ENCODE measurements at places on chromosomes 16 and 17.

DNA sequence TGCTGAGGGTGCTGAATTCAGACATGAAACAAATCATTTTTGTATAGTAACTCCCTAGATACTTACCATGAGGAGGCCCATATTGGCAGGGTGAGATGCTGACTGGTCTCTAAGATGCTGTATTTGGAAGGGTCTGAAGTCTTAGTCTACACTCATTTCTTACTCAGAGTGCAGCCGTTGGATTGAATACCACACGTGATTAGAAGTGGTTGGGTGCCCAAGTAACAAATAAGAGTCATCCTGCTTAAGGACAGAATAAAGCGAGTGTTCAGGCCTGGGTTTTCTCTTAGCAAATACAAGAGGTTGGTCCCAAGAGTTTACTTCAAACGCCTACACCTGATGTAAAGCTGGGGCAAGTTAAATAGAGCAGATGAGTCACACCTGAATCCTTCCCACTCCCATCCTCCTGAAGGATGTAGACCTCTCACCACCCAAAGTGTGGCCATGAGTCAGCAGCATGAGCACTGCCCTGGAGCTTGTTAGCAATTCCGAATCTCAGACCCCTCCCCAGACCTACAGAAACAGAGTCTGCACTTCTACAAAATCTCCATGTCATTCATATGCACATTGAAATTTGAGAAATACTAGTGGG lies 284.6 kb upstream of the CDH5 start:
- no peak for ATAC-seq

- ATAC-seq = no peak
Measured at GRCh38 chr17:34974794-34975785, 5.2 kb upstream of the LIG3 start.

GRCh38 chr16:56916571-56917403 lies 15.2 kb upstream of the HERPUD1 start:
- ATAC-seq = peak; percentile 78

GRCh38 chr16:49338611-49339265 lies 34.9 kb upstream of the C16orf78 start:
- ATAC-seq = no peak

DNA sequence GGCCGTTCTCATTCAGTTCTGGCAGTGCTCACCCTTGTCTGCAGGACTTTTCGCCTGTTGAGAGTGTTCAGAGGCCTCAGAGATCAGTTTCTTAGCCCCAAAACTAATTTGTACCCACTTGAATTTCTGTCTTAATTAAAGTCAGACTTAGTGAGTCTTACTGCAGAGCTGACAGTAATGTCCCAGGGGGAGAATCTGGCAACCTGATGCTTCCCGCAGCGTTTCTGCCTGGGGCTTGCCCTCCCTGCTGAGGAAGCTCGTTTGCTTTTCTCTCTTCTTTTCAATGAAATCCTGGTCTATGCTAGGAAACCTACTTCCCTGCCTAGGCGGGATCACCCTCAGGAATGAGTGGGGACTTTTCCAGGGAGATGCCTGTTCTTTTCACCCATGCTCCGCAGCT lies 25.3 kb downstream of the DBNDD1 start:
- ATAC-seq = no peak

DNA sequence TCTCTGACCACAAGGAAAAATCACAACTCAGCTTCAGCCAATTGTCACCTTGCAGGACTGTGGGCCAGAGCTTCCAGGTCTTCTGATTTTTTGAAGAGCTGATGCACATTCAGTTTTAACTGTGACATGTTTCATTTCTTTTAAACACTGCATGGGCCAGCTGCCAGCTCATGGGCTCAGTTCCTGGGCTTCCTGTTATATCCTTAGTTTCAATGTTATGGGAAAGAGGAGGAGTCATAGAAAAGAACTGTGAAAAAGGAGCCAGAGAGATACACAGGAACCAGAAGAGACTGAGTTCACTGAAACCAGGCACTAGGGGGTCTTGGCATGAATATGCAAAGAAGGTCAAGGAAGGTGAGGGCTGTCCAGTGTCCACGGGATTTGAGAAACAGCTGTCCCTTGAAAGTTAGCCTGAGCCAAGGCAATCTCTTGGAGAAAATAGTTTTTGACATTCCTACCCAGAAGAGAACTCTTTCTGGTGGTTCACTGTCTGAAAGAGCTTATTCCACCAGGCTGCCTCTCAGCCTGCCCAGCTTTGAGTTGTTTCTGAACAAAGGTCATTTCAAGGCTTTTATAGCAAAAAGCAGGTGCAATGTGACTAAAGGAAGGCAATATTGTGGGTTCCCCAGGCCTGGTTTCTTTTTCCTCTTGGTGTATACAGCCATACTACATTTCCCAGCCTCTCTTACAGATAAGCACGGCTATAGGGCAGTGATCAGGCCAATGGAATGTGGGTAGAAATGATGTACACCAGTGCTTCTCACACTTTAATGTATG lies 10.5 kb downstream of the PDILT start:
- ATAC-seq = no peak

DNA sequence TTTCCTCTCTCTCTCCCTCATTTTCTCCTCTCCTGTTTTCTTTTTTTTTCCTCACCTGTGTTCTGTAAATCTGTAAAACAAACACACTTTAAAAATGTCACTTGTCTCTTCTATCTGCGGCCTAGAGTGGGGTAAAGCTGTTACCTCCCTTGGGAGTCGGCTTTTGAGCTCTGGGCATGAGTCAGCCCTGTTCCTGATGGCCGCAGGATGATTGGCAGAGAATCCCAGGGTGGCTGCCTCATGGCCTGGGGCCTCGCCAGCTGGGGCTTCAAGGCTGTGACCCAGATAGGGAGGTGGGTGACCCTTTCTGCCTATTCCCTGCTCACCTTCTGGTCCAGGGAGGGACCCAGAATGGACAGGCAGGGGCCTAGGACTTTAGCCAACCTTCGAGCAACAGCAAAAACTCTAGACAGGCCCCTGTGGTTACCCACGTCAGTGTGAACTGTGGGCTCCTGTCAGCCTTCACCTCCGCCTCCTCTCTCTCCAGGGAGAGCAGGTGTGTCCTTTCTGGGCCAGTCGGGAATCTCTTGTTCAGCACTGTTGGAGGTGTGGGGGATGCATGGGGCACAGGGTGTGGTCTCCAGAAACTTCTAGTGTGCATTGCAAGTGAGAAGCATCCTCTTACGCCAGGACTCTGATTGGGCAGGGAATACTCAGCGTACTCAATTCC lies 87.4 kb downstream of the RAP1GAP2 start:
- peak; percentile 68 for ATAC-seq

- no peak for ATAC-seq
Measured at GRCh38 chr16:84370723-84371552, 2.6 kb downstream of the ATP2C2 start.

DNA sequence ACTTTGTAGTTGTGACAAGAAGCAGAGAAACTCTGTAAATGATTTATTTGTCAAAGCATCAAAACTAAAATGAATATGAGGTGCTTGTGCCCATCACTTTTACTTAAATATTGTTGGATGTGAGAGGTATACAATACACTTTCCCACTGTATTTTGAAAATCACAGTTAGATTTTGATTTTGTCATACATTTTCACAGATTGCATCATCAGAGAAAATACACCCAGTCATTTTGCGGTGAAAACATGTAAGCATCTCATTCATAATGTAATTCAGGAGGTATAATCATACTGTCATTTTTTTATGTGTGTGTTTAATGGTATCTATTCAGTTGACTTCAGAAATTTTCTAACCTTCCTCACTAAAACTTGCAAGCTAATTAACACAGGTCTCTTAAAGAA lies 11.3 kb downstream of the ZNF207 start:
- ATAC-seq = no peak
